ENCODE measurements at places on chromosomes 7 and 10. TPM values are rescaled to one million over a fixed set of nuclear protein-coding genes. Genes with fewer than 3 reads are reported as not detected.

The ASB10 gene
- not detected for total RNA-seq

DNA sequence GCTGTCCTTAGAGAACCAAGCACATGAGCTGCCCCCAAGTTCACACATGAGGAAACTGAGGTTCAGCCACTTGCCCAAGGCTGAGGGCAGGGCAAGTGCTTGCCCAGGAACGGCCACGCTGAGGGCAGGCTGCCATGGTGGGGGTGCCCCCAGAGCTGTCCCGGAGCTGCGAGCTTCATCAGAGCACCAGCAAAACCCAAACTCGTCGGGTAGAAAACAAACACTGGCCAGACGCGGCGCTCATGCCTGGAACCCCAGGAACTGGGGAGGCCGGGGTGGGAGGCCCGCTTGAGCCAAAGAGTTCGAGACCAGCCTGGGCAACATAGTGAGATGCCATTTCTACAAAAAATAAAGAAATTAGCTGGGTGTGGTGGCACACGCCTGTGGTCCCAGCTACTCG is 38.4 kb downstream of the UNCX start:
- DNase-seq, result no peak

DNA sequence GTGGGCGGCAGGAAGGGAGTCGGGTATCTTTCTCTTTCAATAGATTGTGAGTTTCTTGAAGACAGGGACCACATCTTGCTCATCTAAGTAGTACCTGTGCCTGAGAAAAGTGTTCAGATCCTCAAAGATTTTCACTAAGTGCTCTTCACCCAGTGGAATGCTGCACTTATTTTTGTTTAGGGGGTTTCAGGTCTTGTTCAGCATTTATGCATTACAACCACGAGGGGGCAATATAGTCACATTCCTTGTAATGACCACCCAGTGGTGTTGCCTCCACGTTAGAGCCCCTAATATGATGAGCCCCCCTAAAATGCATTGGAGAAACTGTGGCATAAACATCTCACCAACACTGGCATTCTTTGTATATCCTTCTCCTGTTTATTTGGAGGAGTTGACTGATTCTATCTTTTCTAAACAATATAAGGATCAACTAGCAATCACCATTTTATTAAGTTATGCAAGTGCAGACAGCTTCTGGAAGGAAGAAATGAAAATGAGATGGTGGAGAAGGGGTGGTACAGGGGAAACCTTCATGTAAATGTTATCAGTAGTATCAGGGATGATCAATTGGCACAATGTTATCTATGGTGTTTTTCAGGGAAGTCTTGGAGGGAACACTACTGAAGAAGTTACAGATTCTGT is 3.1 kb upstream of the PAPSS2 start:
- DNase-seq, result no peak

- no peak for DNase-seq
These were observed 258.1 kb upstream of the GRB10 start for GRCh38 chr7:51040787-51041186.

GRCh38 chr7:100506356-100506923 is 22.7 kb downstream of the NYAP1 start:
- DNase-seq, result no peak

All from sigmoid colon (tissue), 7 donors.